ENCODE measurements at places on chromosomes 7 and 10.

GRCh38 chr10:99788598-99789256, 6.3 kb downstream of the ABCC2 start:
- DNase-seq, result no peak

DNA sequence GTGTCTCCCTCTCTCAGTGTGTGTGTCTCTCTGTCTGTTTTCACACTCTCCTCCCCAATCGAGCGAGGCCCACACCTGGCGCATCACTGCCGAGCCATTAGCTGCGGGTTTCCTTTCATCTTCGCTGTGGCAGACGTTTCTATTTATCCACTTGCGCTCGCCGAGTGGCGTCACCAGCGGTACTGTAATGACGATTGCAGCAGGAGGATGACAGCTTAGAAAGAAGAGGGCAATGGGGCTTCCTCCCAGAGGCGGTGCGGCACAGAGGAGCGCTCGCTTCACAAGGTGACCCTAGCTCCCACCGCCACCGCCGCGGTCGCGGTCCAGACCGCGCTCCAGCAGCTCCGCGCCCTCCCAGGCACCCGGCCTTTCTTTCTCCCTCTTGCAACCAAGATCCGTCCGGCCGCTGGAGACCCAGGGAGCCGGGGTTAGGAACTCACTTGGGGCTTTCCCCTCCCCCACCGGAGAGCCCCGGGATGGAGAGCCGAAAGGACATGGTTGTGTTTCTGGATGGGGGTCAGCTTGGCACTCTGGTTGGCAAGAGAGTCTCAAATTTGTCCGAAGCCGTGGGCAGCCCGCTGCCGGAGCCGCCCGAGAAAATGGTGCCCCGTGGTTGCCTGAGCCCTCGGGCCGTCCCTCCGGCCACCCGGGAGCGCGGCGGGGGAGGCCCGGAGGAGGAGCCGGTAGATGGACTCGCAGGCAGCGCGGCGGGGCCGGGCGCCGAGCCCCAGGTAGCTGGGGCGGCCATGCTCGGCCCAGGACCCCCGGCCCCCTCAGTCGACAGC, at the start of gene EVX1:
Gene EVX1, plus strand, starts transcription at position 248 of the 785 bp plus-strand sequence. Its CDS starts 229 bp downstream, at position 477.
- DNase-seq, result no peak

DNA sequence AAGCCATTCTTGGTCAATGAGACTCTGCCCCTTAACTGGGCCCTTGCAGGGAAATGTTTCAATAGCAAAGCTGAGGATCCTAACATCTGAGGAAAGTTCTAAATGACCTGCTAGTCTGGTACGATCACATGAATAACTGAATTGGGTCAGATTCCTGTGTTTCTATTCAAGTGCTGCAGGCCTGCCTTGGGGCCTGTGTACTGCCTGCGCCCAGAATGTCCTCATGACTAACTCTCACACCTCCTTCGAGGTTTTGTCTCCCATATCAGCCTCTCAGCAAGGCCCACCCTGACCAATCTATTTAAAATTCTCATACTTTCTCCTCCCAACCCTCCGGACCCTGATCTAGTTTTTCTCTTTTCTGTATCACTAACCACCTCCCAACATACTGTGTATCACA, 4.4 kb downstream of the JAZF1 start:
- no peak for DNase-seq

DNA sequence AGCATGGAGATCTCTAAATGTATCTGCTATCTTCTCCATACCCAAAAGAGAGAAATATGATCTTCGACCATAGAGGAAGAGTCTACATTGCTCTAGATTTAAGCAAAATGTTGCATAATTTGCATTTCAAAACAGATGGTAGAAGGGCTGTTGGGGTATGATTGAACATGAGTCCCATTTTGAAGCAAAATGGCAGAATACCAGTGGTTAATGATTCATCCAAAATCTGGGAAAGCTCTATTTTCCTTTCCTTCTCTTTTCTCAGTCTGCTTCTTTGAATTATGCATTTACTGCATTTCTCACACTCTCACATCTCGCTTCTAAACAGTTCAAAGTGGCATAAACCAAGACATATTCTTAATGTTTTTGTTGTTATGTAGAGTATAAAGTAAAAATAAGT, 178.5 kb downstream of the MACC1 start:
- DNase-seq, result no peak

DNA sequence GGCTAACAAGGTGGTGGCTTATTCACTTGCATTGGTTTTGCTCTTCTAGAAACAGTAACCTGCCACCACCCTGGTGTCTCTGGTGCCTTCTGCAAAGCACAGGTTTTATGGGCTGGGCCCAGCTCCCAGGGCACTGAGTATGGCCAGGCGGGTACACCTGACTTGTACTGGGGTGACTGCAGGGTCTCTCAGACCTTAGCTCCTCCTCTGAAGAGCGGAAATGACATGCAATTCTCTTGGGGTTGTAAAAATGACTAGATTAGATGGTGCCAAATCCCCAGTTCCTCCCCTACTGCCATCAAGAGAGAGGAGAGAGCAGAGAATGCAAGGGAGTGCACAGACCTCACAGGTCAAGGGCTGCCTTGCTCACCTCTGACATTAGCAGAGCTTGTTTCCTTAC, 14.7 kb downstream of the ESYT2 start:
- DNase-seq, result no peak

- no peak for DNase-seq
Observed at GRCh38 chr10:97320480-97321031, 1.5 kb downstream of the FRAT1 start.

DNA sequence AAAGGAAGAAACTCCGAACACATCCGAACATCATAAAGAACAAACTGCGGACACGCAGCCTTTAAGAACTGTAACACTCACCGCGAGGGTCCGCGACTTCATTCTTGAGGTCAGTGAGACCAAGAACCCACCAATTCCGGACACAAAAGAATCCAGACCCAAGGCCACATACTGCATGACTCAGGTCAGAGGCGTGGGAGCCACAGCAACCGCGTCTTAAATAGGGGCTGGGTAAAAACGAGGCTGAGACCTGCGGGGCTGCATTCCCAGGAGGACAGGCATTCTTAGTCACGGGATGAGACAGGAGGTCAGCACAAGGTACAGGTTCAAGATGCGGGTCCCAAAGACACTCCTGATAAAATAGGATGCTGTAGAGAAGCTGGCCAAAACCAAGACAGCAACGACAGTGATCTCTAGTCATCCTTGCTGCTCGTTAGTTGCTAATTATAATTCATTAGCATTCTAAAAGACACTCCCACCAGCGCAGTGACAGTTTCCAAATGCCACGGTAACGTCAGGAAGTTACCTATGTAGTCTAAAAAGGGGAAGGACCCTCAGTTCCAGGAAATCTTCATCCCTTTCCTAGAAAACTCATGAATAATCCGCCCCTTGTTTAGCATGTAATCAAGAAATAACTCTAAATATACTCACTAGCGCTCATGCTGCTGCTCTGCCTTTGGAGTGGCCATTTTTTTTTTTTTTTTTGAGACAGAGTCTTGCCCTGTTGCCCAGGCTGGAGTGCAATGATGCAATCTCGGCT, 19.3 kb downstream of the AP5Z1 start:
- no peak for DNase-seq

GRCh38 chr7:117129521-117129955, 176.2 kb downstream of the ST7 start:
- DNase-seq, result no peak

GRCh38 chr10:52654201-52654600, 118.4 kb downstream of the MBL2 start:
- DNase-seq, result no peak

DNA sequence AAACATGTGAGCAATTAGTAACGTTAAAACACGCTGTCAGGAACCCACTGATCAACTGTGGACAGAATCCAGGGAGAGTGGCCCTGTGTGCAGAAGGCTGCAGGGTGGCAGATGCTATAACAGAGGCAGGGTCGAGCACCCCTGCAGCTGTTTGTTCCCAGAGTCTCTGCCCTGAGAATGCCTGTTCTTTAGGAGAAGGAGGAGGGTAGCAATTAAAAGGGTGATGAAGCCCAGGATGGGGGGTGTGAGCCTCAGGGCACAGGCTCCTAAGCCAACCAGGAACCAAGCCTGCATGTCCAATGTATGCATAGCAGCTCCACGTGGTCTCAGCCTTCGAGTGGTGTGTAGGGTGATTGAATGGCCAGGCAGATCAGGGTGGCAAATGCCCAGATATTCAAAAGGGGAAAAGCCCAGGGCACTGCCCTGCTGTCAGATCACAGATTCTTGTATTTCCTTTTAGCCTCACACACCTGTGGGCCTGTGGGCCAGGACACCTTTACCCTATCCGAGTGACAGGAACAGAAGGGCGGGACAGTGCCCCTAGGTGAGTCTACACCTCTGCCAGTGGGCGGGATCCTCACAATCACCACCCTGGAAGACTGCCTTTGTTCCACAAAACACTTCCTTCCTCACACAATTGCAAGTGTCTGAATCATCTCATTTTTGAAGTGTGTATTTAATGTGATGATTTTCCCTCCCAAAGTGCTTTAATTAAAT, 7.3 kb downstream of the WDFY4 start:
- DNase-seq, result no peak
